T47D (cell line): ENCODE measurements at places on chromosomes 4 and X.

- DNase-seq = peak; percentile 6
Observed at GRCh38 chr4:159191989-159192388, 89.1 kb downstream of the RAPGEF2 start.

DNA sequence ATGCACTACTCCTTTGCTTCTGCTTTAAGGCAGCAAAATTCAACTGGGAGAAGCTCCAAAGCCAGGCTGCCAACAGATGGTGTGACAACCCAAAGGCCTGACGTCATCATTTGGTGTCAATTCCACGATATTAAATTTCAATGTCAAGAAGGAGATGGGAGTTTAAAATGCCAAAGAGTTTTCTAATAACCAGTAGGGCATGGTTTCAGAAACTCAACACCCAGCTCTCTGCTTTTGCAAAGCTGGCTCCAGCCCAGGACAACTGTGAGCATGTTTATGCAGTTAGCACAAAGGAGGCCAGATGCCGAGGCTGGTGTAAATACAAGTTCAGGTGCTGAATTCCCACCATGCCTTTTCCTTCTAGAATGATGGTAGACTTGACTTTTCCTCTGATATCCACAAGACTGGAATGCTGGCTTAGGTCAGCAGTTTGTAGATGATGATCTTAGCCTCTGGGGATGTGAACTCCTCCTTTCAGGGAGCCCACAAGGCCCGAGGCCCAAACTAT, 67.3 kb downstream of the AFAP1 start:
- DNase-seq = no peak

- no peak for DNase-seq
Observed at GRCh38 chr4:54548831-54549460, 108.8 kb upstream of the KIT start.

DNA sequence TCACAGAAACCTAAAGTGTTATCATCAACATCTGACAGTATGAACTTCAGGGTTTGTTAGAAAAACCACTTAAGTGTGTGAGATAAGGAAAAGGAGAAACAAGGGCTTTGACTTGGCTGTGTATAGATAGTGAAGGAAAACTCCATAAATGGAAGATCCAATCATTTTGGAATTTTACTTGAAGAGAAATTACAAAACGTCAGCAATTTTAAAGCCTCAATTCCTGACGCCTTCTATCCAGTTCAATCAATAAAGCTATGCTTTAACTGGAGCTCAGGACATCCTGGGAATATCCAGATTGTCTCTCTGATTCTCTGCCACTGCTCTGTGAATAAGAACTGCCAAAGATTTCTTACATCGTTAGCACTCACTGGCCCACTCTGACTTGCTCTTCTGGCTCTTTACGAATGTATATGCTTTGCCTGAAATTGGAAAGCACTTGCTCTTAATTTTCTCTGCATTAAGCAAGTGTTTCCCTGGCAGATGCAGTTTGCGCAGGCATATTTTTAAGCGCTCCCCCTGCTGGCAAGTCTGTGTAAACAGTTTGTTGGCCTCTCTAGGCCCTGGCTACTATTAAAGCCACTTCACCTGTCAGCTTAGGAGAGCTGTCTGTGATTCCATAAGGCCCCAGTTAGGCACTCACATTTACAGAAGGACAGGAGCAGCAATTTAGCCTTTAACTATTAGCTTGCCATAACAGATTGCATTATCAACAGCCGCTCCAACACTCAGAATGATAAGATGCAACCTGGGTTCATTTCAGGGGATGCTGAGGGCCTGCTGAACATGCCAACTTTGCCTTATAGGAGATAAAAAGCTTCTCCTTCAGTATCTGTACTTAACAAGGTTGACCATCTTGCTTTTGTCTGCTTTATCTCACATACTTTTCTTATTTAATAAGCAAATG, 251.4 kb upstream of the DDX53 start:
- DNase-seq = peak; percentile 24

GRCh38 chr4:119841361-119841760, 212.8 kb upstream of the PDE5A start:
- DNase-seq = no peak

GRCh38 chrX:1249101-1249887, 19.3 kb upstream of the CSF2RA start:
- no peak for DNase-seq

GRCh38 chr4:48130100-48130499, 4.0 kb downstream of the TXK start:
- DNase-seq = no peak

DNA sequence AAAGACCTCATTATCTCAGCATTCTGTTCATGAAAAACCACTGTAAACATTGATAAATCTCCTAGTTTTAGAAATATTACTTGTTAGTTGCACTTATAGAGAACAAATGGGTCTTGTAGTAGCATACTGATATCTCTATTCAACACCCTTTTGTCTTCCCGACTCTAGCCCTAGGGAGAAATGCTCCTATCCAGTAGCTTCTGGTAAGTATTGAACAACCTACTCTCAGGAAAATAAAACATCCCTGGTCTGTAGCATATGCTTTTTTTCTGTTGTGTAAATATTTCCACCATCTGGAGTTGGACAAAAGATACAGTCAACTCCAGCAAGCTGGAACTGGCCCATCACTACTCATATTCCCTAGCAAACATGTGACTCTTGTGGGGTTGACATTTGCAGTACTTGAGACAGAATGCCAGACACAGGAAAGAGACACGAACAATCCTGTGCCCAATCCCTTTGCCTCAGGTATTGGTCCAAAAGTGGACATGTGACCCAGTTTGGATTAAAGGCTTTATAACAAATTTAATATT, 188.2 kb downstream of the GC start:
- no peak for DNase-seq

DNA sequence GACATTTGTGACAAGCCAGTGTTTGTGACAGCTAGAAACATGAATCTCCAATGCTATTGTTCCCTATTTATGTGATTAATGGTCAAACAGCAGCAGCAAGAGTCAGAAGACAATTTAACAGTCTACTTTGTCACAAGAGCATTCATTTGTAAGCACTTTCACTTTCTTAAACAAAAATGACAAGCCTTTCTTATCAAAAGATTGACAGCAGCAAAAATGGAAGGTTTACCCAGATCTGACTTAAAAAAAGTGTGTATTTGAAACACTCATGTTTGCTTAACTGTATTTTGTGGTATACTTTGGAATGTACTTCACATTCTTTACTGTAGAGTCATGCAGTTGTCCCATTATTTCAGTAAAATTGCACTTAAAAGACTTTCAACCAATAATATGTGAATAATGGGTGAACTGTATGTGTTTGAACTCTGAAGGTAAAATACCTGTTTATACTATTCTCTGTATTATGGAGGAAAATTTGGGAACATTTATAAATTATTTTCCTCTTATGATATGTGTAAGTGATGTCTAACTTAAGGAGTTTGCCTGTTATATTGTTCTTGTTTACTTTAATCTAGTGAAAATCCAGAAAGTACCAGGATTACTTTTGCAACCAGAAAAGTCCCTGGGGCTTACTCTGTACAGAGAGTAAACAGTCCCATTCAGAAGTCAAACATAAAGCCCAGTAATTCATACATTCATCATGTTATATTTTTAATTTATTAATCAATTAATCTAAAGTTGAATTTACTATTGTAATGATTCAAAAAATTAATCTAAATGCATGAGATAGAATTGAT, 314.9 kb upstream of the TRAM1L1 start:
- DNase-seq = peak; percentile 2

DNA sequence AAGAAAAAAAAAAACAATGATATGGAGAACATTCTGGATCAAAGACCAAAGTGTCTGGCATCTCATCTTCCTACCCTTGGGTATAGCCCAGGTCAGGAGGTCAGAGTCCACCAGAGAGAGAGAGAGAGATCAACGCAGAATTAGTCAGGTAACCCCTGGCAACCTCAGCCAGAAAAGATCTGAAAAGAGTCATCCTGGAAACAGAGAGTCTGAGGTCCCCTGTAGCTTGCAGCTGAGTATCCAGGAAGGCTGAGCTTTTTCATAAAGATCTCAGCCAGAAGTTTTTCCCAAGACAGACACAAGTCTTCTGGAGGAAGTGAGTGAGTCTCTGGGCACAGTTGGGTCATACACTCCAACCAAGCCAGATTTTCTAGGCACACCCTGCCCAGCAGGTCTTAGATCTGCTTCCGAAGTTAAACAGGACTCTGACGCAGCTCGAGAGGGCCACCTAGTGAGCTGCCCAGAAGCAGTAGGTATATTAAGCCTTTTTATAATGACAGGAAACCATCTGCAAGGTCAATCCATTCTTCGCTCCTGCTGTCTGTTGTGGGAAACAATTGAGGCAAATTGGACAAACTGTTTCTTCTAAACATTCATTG, 35.7 kb downstream of the ACE2 start:
- DNase-seq = peak; percentile 7

- no peak for DNase-seq
Observed at GRCh38 chr4:183875251-183875825, 29.8 kb upstream of the STOX2 start.

DNA sequence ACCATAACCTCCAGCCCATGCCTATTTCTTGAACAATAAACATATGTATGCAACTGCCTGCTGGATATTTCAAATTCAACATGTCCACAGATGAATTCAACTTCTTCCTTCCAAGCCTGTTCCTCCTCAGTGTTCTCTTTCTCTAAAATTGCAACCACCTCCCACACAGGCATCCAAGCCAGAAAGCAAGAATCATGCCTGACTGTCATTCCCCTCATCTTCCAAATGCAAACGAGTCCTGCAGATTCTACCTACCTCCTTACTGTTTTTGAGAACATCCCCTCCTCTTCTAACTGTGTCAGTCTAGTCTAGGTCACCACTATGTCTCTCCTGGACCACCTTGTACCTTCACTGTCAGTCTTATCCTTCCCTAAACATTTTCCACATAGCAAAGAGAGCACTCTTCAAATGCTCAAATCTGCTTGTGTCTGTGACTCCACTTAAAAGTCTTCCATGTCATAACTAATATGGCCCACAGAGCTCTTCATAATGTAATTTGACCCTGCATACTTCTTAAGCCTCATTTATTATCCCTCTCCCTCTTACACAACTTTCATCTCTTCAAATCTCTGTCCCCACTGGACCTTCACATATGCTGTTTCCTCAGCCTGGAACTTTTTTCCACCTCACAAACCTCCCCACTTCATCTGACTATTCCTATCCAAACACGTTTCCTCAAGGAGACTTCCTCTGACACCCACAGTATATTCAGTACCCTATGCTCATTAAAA, 25.7 kb downstream of the MAPK10 start:
- DNase-seq = no peak

DNA sequence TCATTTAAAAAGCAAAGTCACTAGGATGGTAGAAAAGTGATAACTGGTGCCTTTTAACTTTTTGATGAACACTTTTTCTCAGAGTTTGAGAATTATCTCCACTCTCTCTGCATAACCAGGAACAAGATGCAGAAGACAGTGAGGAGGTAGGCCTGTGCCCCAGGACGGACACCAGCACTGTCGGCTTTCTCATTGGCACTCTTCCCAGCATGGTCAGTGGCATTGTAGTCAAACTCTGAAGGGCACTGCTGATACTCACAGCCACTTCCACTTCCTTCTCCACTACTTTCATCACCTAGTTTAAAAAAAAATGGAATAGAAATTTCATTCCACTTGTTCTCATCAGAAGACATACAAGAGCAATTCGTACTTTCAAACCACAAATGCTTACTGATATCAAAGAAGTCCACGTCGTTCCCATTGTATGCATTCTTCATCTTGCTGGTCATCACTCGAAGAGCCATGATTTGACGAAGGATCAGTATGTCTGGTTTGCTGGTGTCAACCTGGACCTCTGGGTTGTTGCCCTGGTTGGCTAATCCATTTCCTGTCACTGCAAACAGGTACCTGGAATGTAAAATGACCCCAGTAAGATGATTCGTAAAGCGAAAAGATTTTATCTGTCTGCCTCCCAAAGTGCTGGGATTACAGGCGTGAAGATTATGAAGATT, 84.8 kb upstream of the TFDP3 start:
- no peak for DNase-seq
